Neuronal stem cell (in vitro differentiated cells): ENCODE measurements at places on chromosomes 12 and 14.

- no peak for DNase-seq
These were observed 132.1 kb upstream of the SOX5 start for GRCh38 chr12:24081606-24082005.

DNA sequence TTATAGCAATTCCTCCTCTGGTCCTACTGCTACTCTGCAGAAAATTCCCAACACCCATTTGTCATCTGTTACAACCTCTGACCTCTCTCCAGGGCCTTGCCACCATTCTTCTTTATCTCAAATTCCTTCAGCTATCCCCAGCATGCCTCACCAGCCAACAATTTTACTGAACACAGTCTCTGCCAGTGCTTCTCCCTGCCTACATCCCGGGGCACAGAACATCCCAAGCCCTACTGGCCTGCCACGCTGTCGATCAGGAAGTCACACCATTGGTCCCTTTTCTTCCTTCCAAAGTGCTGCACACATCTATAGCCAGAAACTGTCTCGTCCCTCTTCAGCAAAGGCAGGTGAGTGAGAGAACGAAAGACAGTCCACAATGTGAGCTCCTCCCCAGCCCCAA lies 122.1 kb downstream of the TTLL5 start:
- DNase-seq: no peak

- no peak for DNase-seq
These were observed 413.6 kb downstream of the TMEM121 start for GRCh38 chr14:105939810-105940508.

- no peak for DNase-seq
These were observed 265.3 kb upstream of the TBX3 start for GRCh38 chr12:114949058-114949820.

DNA sequence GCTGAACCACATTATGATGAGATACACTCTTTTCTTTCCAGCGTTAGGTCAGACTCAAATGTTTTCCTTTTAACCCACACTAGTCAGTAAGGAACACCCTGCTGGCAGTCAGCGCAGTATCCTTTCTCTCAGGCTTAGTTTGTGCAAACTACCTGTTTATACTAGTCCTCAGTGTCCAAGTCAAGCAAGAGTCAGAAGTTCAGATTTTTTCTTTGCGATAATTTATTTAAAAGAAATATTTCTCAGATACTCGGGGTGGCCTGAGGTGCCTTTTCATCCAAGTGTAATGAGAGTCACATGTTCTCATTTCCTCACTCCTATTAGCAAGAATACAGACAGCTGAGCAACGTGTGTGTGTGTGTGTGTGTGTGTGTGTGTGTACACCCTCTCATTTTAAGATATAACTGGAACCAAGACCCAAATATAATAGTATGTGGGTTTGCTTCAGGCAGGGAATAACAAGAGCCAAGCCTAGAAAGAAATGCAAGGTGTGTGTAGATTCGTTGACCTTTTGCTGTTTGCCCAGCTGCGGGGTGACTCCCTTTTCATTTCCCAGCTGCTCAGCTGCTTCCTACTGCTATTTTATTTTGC lies 182.7 kb downstream of the KICS2 start:
- DNase-seq: peak; percentile 3

DNA sequence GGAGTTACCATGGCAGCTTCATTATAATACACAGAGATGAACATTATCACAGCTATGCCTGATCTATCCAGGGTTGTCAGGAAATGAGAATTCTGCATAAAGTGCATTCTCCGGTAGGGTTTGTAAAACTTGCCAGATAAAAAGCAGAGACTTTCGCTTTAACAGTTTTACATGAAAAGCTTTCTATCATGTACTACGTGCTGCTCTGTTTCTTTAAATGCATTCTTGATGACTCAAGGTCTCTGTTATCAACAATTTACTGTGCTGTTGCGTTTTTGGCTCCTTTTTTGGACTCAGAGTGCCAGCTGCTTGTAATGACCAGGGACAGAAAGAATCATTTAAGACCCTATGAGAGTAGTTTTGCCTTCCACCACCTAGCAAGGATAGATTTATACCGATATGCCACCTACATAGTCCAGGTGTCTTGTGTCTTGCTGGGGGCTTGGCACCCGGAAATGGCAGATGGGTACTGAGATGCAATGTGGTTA lies 371.2 kb downstream of the BTG1 start:
- DNase-seq: no peak

DNA sequence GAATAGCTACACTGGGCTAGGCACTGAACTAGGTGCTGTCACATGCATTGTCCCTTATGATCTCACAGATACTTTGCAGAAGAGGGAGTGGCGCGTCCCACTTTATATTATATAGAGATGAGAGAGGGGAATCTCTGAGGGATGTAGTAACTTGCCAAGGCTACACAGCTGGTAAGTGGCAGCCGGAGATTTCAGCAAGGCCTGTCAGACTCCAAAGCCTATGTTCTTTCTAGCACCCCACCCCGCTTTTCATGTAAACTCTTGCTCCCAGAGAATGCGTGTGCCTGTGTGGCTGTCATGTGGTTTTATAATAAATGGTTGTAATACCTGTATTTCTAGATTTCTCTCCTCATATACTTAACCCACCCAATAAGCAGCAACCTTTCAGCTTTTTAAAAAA lies 39.1 kb downstream of the WDR20 start:
- no peak for DNase-seq

GRCh38 chr12:117212563-117213190 lies 22.4 kb upstream of the FBXO21 start:
- DNase-seq: peak; percentile 89

- DNase-seq: no peak
These were observed 613.8 kb downstream of the VRK1 start for GRCh38 chr14:97410667-97411620.

DNA sequence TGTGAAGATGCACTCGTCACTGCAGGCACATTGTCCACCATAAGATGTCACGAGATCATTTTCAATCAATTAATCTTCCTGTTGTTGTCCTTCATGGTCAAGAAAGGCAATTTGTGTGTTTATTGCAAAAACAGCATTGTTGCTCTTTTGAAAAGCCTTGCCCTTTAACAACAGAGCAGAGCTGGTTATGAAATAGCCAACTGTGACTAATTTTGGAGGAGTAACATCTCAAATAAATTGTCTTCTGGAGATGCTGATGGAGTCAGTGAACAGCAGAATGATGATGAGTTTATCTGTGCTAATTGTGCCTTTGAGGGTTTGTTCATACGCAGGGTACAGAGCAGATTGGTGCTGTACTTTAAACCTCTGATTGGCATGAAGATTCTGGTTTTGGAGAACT lies 88.3 kb upstream of the E2F7 start:
- no peak for DNase-seq

DNA sequence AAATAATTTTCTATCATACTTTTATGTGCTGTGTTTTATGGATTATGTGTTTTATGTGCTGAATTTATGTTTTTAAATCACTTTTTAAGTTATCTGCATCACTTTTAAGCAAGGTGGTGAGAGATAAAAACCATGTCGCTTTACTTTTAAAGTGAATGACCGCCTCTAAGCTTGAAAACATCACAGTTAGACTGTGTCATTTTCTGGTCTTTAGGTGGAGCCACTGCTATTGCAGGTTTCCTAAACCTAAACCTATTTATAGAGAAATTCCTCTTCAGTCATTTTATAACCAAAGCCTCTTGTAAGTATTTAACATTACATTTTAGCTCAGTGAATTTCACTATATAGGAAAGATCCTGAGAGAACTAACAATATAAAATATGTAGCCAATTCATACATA lies 21.0 kb upstream of the MDM2 start:
- no peak for DNase-seq

DNA sequence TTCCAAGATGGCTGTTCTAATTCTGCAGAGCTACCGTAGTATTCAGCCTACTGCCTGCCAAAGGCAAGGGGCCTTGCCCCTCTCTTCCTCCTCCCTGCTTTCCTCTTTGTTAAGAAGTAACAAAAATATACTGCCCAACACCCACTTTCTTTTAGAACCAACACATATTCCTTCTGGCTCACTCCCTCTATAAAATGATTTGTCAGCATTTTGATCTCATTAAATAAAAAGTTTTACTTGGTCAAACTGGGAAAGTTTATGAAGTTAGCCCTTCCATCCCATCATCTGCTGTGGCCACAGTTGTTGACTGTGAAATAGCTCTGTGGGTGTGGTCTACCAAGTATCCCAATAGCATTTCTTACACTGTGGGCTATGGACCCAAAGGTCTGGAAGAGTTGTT lies 472.4 kb downstream of the ZFP36L1 start:
- DNase-seq: no peak

GRCh38 chr14:86933958-86934595 lies 1058.9 kb downstream of the GALC start:
- no peak for DNase-seq

- DNase-seq: no peak
These were observed 46.7 kb downstream of the ERH start for GRCh38 chr14:69351385-69351784.

GRCh38 chr12:28176295-28176694 lies 14.0 kb upstream of the CCDC91 start:
- DNase-seq: no peak

- no peak for DNase-seq
These were observed 29.9 kb downstream of the SLC41A2 start for GRCh38 chr12:104928036-104928745.

DNA sequence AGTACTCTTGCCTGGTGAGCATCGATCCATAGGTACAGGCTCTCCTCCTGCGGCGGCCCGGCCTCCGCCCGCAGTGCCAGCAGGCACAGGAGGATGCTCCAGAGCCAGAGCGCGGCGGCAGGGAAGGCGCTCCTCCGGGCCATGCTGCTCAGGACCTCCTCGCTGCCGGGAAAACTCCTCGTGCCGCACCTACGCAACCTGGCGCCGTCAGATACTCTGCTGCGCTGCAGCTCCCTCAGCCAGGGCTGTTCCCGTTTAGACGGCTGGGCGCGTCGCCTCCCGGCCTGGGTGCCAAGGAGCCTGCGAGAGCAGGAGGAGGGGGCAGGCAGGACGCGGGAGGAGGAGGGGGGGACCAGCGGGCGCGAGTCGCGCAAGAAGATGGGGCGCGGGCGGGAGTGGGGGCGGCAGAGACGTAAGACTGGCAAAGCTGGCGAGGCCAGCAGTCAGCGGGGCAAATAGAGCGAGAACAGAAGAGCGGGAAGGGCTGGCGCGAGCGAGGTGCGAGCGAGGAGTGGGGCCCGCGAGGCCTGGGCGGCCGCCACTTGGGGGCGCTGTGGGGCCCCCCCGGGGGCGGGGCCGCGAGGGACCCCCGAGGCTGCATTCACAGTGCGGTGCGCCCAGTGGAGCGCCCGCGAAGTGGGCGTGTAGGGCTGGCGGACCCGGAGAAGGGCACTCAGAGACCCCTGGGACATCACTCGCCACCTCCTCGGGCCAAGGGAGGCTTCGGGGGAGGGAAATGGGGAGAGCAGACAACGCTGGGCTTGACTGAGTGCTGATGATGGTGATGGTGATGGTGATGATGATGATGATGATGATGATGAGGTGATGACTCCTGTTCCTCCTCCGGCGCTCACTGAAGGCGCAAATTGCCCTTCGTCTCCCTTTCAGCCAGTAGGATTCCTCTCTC lies at the start of gene WIF1:
WIF1 (minus strand) TSS at position 257 of the 907 bp plus-strand sequence; CDS start at position 143, 114 bp downstream.
- peak; percentile 44 for DNase-seq

GRCh38 chr12:29739279-29739991 lies 44.3 kb downstream of the TMTC1 start:
- no peak for DNase-seq

GRCh38 chr14:64715628-64716412 lies 11.6 kb downstream of the PLEKHG3 start:
- no peak for DNase-seq

DNA sequence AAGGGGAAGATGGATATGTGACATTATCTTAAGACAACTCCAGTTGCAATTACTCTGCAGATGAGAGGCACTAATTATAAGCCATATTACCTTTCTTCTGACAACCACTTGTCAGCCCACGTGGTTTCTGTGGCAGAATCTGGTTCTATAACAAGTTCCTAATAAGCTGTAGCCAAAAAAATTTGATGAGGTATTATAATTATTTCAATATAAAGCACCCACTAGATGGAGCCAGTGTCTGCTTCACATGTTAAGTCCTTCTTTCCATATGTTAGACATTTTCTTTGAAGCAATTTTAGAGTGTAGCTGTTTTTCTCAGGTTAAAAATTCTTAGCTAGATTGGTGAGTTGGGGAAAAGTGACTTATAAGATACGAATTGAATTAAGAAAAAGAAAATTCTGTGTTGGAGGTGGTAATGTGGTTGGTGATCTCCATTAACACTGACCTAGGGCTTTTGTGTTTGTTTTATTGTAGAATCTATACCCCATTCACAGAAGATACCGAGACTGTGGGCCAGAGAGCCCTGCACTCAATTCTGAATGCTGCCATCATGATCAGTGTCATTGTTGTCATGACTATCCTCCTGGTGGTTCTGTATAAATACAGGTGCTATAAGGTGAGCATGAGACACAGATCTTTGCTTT lies 36.9 kb downstream of the PSEN1 start:
- peak; percentile 6 for DNase-seq

- DNase-seq: no peak
These were observed 164.3 kb downstream of the SLC5A8 start for GRCh38 chr12:101045486-101046464.

GRCh38 chr12:127760357-127760756 lies 506.6 kb upstream of the TMEM132C start:
- no peak for DNase-seq

- no peak for DNase-seq
These were observed 52.6 kb upstream of the CISTR start for GRCh38 chr12:53804429-53804828.

- DNase-seq: no peak
These were observed 162.9 kb downstream of the ADGRD1 start for GRCh38 chr12:131116468-131117117.

- no peak for DNase-seq
These were observed 185.5 kb downstream of the FOXN3 start for GRCh38 chr14:89231426-89232113.

- no peak for DNase-seq
These were observed 31.9 kb downstream of the CCDC88C start for GRCh38 chr14:91385697-91386096.

- no peak for DNase-seq
These were observed at the start of gene SELPLG for GRCh38 chr12:108633534-108634248. TSS of gene SELPLG (minus strand) at chr12:108633894. CDS start at chr12:108624307, 9,587 bp downstream.

DNA sequence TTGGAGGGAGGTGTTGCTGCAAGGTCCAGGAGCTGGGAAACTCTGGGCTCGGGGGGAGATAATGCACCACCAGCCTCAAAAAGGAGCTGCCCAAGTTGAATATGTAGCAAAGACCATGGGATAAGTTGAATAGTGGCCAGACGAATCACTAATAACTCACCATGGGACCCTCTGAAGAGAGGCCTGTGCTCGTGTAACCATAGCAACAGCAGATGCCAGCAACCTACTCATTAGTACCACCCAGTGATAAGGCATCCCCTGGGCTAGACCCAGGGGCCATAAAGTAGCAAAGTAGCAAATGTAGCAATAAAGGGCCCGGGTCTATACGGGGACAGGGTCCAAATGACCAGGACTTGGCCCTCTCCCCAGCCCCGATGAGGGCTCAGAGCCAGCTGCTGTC lies 328.0 kb downstream of the DPF3 start:
- DNase-seq: no peak

- no peak for DNase-seq
These were observed 414.7 kb downstream of the RAD51B start for GRCh38 chr14:68234101-68234905.

GRCh38 chr14:33493990-33494389 lies 456.9 kb downstream of the EGLN3 start:
- DNase-seq: no peak

- DNase-seq: no peak
These were observed 7.3 kb upstream of the SP7 start for GRCh38 chr12:53343449-53343848.
